Renal cortex interstitium (tissue), 15 donors: ENCODE measurements at places on chromosomes 6 and 20.

DNA sequence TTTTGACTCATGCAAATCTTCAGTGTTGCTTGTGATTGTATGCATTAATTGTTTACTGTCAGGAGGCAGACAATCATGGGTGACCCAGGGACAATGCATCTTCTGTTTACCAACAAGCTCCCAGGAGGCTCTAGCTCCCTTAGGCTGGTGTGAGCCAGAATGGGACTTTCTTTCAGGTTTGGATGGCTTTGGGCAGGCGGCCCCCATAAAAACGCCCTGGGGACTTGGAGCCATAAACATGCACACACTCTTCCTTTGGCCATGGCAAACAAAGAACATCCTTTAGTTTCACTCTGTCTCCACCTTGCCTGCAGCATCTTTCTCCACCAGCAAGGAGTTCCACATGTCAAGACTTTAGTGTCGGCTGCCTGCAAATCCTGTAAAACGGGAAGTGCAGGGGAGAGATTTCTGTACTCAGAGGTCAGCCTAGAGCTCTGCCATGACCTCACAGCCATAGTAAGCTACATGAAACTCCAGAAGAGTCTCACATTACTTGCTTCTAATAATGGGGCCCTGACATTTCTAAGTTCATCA, 127.6 kb downstream of the MAP3K7 start:
- DNase-seq: no peak

DNA sequence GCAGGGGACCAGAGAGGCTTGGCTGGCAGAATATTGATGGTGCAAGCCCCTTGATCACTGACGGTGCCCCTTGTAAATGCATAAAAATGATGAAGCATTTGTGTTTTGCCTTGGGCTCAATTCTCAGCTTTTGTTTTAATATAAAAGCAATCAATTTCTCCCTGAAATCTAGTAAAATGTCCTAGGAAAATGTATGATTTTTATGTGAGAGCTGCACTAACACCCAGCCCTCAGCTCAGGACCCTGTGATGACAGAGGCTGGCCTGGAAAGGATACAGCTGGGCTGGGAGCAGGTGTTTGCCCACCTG, 84.7 kb upstream of the PHACTR3 start:
- no peak for DNase-seq

- DNase-seq: no peak
Observed at GRCh38 chr6:135195522-135195921, 14.4 kb downstream of the MYB start.

DNA sequence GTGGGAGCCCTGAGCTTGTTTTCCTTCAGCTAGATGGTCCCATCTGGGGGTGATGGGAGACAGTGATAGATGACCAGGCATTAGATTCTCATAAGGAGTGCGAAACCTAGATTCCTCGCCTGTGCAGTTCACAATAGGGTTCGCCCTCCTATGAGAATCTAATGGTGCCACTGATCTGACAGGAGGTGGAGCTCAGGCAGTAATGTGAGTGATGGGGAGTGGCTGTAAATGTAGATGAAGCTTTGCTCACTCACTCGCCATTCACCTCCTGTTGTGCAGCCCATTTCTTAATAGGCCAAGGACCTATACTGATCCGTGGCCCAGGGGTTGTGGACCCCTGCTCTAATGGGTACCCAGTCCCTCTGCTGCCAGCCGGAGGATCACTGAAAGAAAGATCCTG, 20.7 kb upstream of the KCNB1 start:
- DNase-seq: no peak

DNA sequence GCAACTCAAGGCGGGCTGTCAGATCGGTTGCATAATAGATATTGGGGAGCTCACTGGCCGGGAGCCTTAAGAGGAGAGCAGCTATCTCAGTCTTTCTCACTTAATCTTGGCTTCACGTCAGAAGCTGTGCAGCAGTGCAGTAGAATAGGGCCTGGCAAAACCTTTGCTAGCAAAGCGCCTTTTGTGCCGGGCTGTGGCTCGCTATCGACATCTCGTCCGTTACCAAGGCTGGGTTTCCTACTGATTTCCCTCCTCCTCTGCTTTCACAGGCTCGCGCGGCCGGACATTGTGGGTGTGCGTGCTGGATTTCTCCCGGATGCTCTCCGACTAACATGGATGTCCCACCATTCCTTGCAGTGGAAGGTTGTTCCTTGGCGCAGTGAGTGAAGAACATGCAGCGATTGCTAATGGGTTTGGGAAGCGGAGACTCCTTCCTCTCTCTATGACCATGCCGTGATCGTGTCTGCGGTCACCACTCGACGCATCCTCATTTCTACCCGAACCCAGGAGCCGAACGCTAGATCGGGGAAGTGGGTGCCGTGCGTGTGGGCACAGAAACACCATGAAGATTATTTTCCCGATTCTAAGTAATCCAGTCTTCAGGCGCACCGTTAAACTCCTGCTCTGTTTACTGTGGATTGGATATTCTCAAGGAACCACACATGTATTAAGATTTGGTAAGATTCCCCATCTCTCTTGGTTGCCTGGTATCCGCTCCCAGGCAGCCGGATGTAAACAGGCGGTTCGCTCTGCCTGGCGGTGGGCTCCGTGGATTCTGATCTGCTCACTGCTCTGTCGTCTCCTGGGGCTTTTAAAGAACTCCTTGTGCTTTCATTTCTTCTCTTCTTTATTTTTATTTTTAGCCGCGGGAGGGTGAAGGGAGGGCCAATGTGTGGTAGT, 5.5 kb downstream of the GRIK2 start:
- DNase-seq: no peak

- no peak for DNase-seq
Observed at GRCh38 chr6:129195643-129196042, 312.7 kb downstream of the LAMA2 start.

- no peak for DNase-seq
Observed at GRCh38 chr20:60009826-60010616, 51.8 kb downstream of the CDH26 start.

DNA sequence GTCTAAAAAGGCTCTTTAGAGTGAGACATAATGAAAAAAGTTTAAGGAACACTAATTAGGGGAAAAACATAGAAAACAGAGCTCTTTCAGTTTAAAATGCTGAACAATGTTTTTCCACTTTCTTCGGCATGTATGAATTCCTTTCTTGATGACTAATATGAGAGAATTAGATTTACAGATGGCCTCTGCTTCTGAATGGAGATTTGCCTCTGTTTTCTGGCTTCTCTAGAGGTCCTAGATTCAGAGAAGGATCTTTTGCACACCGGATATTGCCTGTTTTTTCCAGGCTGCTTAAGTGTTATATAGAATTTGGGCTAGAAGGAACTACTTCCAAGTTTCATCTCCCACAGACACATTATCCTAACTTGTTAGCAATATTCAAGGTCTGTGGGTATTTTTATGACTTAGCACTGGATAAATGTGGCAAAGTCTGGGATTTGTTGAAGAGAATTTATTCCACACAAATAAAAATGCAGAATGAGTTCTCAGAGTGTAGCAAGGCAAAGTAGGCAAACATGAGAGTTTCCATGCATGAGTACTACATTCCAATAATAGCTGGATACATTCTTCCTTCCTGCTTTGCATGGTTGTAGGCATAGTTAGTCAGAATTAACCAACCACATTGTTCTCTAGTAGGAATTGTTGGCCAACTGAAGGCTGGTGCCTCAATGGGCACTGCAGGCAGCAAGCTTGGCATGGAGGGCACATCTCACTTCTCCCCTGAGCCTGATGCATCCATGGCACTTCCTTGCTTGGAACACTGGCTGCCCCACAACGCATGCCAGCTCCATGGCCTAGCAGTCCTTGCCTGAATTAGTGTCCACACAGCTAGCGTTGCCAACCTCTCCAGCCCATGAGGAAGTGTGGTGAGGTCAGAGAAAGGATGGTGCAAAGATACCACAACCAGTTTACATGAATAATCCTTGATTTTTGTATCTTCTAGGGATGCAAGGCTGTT, 224.2 kb downstream of the CLIC5 start:
- no peak for DNase-seq

DNA sequence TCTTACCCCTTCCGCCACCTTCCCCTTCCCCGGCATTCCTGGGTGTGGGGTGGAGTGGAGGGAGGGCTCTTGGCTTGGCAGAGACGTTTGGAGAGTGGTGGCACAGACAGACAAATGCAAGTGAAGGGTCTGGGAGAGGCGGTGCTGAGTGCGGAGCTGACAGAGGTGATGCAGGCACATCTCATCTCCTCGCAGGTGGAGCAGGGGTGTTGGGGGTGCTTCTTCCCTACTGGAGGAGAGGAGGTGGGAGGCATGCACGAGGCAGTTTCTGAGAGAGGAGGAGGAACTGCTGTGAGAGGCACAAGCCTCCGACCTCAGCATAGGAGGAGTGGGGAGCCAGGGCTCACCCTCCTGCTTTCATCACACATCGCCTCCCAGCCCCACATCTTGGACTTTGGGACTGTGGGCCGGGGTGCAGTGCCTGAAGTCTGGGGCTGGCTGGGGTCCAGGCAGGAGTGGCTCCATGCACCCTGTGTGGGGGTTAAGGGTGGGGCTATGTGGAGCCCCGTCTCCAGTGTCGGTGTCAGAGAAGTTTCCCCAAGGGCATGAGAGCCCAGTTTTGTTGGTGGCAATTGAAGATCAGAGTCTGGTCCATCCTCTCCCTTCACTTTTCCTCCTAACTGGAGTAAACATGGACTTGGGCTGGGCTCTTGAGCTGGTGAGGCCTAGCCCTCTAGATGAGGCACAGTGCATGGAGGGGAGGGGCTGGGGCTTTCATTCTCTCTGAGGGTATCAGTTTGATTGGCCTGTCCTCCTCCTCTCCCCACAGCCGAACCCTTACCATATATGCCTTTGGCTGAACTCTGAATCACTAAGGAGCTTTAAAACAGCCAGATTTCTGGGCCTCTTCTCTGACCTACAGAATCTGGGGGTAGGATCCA, 20.2 kb upstream of the SLC22A7 start:
- DNase-seq: no peak

DNA sequence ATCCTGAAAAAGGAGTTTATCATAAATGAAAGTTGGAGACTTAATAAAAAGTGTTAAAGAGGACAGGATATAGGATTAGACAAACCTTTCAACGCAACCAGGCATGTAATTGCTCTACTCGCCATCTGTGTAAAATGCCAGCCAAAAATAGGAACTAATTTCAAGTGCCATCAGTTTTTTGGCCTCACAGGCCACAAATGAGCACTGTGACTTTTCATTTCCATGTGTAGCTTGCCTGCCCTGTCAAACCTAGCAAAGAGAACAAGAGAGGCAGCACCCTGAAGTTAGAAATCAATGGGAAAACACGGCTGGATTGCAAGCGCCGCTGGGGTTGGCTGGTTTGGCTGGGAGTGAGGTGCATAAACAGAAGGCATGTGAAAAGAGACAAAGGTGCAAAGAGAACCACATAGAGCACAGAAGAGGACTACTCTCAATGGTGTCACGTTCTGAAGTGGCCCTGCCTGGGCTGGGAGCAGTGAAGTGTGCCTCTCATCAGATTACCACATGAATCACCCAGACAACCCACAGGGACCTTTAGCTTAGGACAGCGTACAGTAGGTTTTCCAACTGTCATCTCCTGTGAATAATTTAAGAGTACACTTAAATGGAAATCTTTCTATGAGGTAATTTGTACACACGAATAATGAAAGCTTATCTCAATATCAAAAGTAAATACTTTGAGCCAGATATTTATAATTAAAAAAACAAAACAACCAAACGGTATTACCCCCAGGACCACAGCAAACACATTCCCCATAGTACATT, 78.0 kb upstream of the NHSL1 start:
- DNase-seq: no peak

DNA sequence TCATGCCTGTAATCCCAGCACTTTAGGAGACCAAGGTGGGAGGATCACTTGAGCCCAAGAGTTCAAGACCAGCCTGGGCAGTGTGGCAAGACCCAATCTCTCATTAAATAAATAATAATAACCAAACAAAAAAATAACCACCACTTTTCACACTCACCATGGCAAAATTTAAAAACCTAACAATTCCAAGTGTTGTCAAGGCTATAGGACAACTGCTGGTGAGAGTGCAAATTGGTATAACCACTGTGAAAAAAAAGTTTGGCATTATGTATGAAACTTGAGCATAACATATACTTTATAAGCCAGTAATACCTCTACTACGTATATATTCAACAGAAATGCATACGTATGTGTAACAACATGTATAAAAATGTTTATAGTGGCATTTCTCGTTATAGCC, 3.8 kb downstream of the PRR3 start:
- no peak for DNase-seq

- no peak for DNase-seq
Observed at GRCh38 chr6:48670546-48670945, 559.5 kb upstream of the PTCHD4 start.

- no peak for DNase-seq
Observed at GRCh38 chr20:62244644-62245108, 6.4 kb downstream of the OSBPL2 start.

- no peak for DNase-seq
Observed at GRCh38 chr20:17705916-17706315, 6.2 kb downstream of the BANF2 start.

GRCh38 chr20:19976595-19977372, 40.4 kb upstream of the NAA20 start:
- DNase-seq: no peak

GRCh38 chr6:54291146-54291545, 17.1 kb upstream of the TINAG start:
- no peak for DNase-seq

GRCh38 chr20:4490045-4490444, 231.7 kb upstream of the PRND start:
- DNase-seq: no peak

DNA sequence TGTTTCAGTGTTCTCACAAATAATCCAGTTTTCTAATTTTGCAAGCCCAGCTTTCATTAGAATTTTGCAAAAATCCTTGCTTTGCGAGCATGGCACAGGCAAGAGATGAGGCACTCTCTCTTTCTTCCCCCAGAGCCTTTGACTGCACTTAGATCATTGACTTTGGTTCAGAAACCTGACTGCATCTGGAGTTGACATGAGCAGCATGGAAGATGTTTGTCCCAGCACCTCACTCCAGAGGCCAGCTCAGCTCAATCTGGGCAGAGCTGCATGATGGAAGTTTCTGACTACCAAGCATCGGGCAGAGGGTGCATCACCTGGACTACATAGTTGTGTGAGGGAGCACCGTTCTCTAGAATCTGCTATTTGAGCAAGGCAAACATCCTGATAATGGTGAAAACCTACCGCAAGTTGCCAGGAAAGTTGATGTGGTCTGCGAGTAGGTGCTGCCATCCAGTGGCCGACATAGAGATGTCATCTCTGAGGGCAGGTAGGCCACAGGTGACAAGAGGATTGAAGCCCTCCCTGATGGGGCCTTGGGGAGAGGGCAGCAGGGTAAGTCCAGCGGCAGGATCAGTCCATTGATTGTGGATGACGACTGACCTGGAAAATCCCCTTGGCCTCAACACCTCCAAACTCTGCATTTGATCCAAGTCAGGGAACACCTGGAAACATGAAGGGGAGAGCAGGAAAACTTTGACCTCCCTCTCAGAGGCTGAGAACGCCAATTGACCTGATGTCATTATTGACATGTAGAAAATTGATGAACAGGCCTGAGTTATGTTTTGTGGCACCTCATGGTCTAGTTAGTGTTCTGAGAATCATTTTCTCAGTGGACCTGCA, 3.8 kb upstream of the LPA start:
- no peak for DNase-seq
